ENCODE measurements at places on chromosomes 2 and 18.
A peak's percentile ranks its signal among the peaks of the same experiment; 100 is the strongest.

GRCh38 chr18:9150121-9150520, 13.5 kb downstream of the ANKRD12 start:
- no peak overlapping the region for H3K27ac ChIP-seq
- H3K4me1 ChIP-seq = peaks cover 78% of the 10 kb centered on the region
- no peaks in the 10 kb centered on the region for H3K27me3 ChIP-seq
- peak overlapping the region; percentile 12 for H3K4me3 ChIP-seq
- peaks cover 12% of the 10 kb centered on the region for H3K36me3 ChIP-seq
- no peak for DNase-seq

GRCh38 chr2:61770298-61770697, 83.6 kb downstream of the FAM161A start:
- no peak for DNase-seq
- peaks cover 3% of the 10 kb centered on the region for H3K27me3 ChIP-seq
- no peak overlapping the region for H3K27ac ChIP-seq
- no peak overlapping the region for H3K4me3 ChIP-seq
- peaks cover 3% of the 10 kb centered on the region for H3K4me1 ChIP-seq

GRCh38 chr2:241011751-241012510, 13.5 kb downstream of the SNED1 start:
- peak overlapping the region; percentile 60 for H3K4me3 ChIP-seq
- peaks cover 75% of the 10 kb centered on the region for H3K4me1 ChIP-seq
- no peaks in the 10 kb centered on the region for H3K27me3 ChIP-seq
- H3K36me3 ChIP-seq = peaks cover 12% of the 10 kb centered on the region
- no peak for DNase-seq
- H3K27ac ChIP-seq = peak overlapping the region; percentile 92

GRCh38 chr2:197969391-197969893, 165.0 kb downstream of the PLCL1 start:
- DNase-seq = no peak
- no peaks in the 10 kb centered on the region for H3K27me3 ChIP-seq
- H3K27ac ChIP-seq = no peak overlapping the region
- peaks cover 2% of the 10 kb centered on the region for H3K4me1 ChIP-seq

GRCh38 chr18:36711014-36711725, 117.6 kb downstream of the TPGS2 start:
- H3K4me1 ChIP-seq = no peaks in the 10 kb centered on the region
- H3K36me3 ChIP-seq = no peaks in the 10 kb centered on the region
- H3K4me3 ChIP-seq = no peak overlapping the region
- no peak for DNase-seq
- peaks cover 10% of the 10 kb centered on the region for H3K27me3 ChIP-seq

GRCh38 chr18:62339106-62339988, 14.2 kb downstream of the TNFRSF11A start:
- H3K4me1 ChIP-seq = no peaks in the 10 kb centered on the region
- peaks cover 14% of the 10 kb centered on the region for H3K27me3 ChIP-seq
- H3K4me3 ChIP-seq = no peak overlapping the region

- H3K27ac ChIP-seq = no peak overlapping the region
- H3K4me3 ChIP-seq = no peak overlapping the region
- H3K4me1 ChIP-seq = no peaks in the 10 kb centered on the region
- no peaks in the 10 kb centered on the region for H3K27me3 ChIP-seq
These were observed 373.6 kb downstream of the DCDC2C start for GRCh38 chr2:4077017-4077416.

- H3K4me3 ChIP-seq = no peak overlapping the region
- H3K27ac ChIP-seq = no peak overlapping the region
- no peaks in the 10 kb centered on the region for H3K27me3 ChIP-seq
- peaks cover 14% of the 10 kb centered on the region for H3K4me1 ChIP-seq
These were observed 130.8 kb upstream of the LGALSL start for GRCh38 chr2:64323197-64323596.

- no peak for DNase-seq
- peaks cover 5% of the 10 kb centered on the region for H3K36me3 ChIP-seq
- no peak overlapping the region for H3K4me3 ChIP-seq
- H3K4me1 ChIP-seq = no peaks in the 10 kb centered on the region
- no peaks in the 10 kb centered on the region for H3K27me3 ChIP-seq
These were observed 45.9 kb upstream of the ITGA6 start for GRCh38 chr2:172381275-172382027.

GRCh38 chr2:109064660-109065390, 64.2 kb upstream of the SH3RF3 start:
- no peak for DNase-seq
- H3K36me3 ChIP-seq = no peaks in the 10 kb centered on the region
- H3K27me3 ChIP-seq = no peaks in the 10 kb centered on the region
- H3K27ac ChIP-seq = no peak overlapping the region
- H3K4me3 ChIP-seq = peak overlapping the region; percentile 34
- peaks cover 16% of the 10 kb centered on the region for H3K4me1 ChIP-seq

DNA sequence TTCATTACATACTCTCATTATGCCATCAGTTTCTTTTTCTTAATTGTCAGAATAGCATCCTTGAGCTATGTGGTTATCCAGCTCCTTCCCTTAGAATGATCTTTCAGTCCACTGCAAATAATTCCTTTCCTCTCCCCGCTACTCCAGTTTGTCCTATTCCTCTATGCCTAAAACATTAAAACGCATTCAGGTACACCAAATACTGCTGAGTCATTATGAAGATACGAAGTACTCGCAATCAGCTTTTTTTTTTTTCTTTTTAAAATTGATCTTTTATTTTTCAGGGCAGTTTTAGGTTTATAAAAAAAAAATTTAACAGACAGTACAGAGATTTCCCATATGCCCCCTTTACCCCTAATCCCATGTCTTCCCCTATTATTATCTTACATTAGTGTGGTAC, 164.8 kb upstream of the TMEM200C start:
- H3K27ac ChIP-seq = no peak overlapping the region
- H3K4me3 ChIP-seq = no peak overlapping the region
- no peaks in the 10 kb centered on the region for H3K4me1 ChIP-seq
- DNase-seq = no peak
- H3K36me3 ChIP-seq = no peaks in the 10 kb centered on the region

- H3K36me3 ChIP-seq = peaks cover 51% of the 10 kb centered on the region
- H3K27me3 ChIP-seq = no peaks in the 10 kb centered on the region
- peaks cover 9% of the 10 kb centered on the region for H3K4me1 ChIP-seq
- H3K27ac ChIP-seq = no peak overlapping the region
These were observed 92.3 kb downstream of the TTC27 start for GRCh38 chr2:32719933-32720716.

GRCh38 chr2:119249855-119250717, 26.5 kb downstream of the STEAP3 start:
- no peak overlapping the region for H3K4me3 ChIP-seq
- DNase-seq = no peak
- no peaks in the 10 kb centered on the region for H3K36me3 ChIP-seq

GRCh38 chr2:237618449-237618848, 8.9 kb upstream of the LRRFIP1 start:
- H3K4me1 ChIP-seq = peaks cover 17% of the 10 kb centered on the region
- no peaks in the 10 kb centered on the region for H3K27me3 ChIP-seq
- H3K27ac ChIP-seq = no peak overlapping the region
- no peaks in the 10 kb centered on the region for H3K36me3 ChIP-seq
- DNase-seq = no peak

DNA sequence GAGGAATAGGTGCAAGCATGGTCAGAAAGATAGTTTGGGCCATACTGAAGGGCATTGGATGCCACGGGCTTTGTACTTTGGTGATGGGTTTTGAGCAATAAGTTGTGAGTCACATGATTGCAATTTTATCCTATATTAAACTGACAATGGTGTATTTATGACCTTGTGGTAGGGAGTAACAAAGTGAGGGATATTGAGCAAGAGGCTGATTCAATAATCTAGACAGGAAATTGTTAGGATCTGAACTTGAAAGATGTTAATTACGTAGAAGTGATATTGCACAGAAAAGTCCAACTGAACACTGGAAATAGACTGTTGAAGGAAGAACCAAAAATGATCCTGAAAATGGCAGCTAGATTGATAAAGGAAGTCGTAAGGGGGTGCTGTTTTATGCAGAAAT, 46.6 kb upstream of the TCF4 start:
- DNase-seq = no peak
- no peaks in the 10 kb centered on the region for H3K4me1 ChIP-seq
- H3K27me3 ChIP-seq = peaks cover 3% of the 10 kb centered on the region
- no peak overlapping the region for H3K27ac ChIP-seq

DNA sequence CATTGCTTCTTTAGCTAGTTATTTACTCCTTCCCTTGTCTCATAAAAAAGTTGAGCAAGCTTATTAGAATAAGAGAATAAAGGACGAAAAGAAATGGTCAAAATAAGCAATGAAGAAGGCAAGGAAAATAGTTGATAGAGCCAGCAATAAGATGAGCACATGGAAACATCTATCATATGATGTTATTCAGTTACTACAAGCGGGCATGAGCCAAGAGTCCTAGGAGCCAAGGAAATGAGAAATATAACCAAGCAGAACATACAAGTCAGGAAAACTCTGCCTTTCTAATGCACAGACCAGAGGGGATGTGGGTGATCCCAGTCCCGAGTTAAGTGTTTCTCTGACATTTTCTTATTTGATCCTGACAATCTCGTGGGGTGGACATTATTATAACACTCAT, 33.9 kb downstream of the INO80C start:
- no peak overlapping the region for H3K4me3 ChIP-seq
- H3K36me3 ChIP-seq = no peaks in the 10 kb centered on the region
- peak overlapping the region; percentile 24 for H3K27ac ChIP-seq
- DNase-seq = no peak

DNA sequence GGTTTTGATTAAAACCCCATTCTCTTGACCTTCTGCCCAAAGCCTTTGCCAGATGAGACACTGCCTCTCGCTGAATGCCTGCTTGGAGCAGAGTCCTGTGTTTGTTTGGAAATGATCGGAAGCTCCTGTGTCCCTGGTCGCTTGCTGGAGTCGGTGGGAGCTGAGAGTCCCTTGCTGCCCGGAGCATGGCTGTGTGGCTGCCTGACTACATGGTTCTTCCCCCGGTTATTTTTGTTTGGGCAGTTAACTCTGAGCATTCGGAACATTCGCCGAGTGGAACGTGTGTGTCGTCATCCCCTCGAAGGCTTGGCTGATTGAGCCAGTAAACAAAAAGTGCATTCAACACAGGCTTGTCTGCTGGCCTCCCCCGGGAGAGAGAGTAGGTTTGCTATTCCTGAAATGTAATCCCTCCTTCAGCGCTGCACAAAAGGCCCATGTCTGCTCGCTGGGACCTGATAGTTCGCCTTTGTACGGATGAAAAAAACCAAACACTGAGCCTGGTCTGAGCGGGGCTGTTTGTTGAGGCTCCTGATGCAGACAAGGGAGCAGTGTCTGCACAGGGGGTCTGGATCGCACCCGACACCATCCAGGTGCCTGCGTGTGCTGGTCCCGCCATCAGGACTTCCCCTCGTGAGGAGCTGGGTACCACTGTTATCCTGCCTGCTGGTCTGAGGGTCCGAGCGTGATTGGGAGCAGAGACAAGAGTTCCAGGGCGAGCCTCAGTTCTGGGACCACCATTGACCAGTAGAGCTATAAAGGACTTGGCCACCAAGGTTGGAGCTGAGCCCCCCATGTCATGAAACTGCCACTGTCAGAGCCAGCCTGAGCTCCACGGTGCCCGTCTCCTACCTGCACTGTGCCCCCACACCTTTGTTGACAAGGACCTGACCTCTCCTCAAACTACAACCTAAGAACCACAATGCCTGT, 83.8 kb downstream of the AGAP1 start:
- H3K4me1 ChIP-seq = no peaks in the 10 kb centered on the region
- H3K27me3 ChIP-seq = peaks cover 14% of the 10 kb centered on the region
- no peaks in the 10 kb centered on the region for H3K36me3 ChIP-seq
- no peak for DNase-seq
- H3K27ac ChIP-seq = no peak overlapping the region

- H3K27ac ChIP-seq = no peak overlapping the region
- no peaks in the 10 kb centered on the region for H3K36me3 ChIP-seq
- no peaks in the 10 kb centered on the region for H3K27me3 ChIP-seq
- H3K4me1 ChIP-seq = no peaks in the 10 kb centered on the region
- DNase-seq = no peak
These were observed 363.4 kb upstream of the GCFC2 start for GRCh38 chr2:76073992-76074604.

- peak overlapping the region; percentile 92 for H3K27ac ChIP-seq
- DNase-seq = no peak
- no peaks in the 10 kb centered on the region for H3K27me3 ChIP-seq
- H3K4me3 ChIP-seq = peak overlapping the region; percentile 41
- H3K36me3 ChIP-seq = no peaks in the 10 kb centered on the region
These were observed 12.9 kb downstream of the WNT10A start for GRCh38 chr2:218893349-218894150.

DNA sequence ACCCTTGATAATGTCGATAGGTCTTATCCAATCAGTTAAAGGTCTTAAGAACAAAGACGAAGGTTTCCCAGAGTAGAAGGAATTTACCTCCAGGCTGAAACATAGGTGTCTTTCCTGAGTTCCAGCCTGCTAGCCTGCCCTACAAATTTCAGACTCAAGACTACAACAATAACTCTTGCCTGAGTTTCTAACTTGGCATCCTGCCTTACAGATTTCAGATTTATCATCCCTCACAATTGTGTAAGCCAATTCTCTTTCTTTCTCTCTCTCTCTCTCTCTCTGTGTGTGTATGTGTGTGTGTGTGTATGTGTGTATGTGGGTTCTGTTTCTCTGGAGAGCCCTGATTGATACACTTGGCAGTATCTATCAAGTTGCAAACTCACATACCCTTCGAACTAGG, 37.2 kb upstream of the B4GALT6 start:
- no peak for DNase-seq
- no peak overlapping the region for H3K27ac ChIP-seq
- H3K4me3 ChIP-seq = no peak overlapping the region
- H3K27me3 ChIP-seq = peaks cover 7% of the 10 kb centered on the region

DNA sequence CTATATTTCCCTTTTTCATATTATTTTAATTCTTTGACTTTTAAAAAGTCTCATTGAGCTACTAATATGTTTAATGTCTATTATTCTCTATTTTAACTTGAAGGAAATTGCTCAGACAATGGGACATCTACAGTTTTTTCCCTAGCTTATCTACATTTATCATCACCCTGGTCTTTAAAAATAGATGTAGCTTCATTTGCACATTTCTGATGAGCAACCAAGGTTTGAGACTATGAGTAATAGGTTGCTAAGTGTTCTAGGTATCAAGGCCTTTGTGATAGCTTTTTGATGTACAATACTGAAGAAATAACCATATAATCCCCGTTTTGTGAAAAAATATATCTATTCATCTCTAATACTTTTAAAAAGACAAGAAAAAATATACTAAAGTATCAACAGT, 47.0 kb downstream of the STAT4 start:
- DNase-seq = no peak
- peaks cover 24% of the 10 kb centered on the region for H3K36me3 ChIP-seq
- no peaks in the 10 kb centered on the region for H3K27me3 ChIP-seq
- no peak overlapping the region for H3K27ac ChIP-seq
- H3K4me1 ChIP-seq = peaks cover 44% of the 10 kb centered on the region
- H3K4me3 ChIP-seq = no peak overlapping the region

GRCh38 chr18:34649080-34649479, 61.0 kb upstream of the DTNA start:
- no peak overlapping the region for H3K27ac ChIP-seq
- no peak overlapping the region for H3K4me3 ChIP-seq
- no peak for DNase-seq
- no peaks in the 10 kb centered on the region for H3K36me3 ChIP-seq
- peaks cover 2% of the 10 kb centered on the region for H3K27me3 ChIP-seq
